Activated CD4-positive, alpha-beta T cell treated with anti-CD3 and anti-CD28 coated beads for 24 hours (primary cell): ENCODE measurements at places on chromosomes 1 and 21.

DNA sequence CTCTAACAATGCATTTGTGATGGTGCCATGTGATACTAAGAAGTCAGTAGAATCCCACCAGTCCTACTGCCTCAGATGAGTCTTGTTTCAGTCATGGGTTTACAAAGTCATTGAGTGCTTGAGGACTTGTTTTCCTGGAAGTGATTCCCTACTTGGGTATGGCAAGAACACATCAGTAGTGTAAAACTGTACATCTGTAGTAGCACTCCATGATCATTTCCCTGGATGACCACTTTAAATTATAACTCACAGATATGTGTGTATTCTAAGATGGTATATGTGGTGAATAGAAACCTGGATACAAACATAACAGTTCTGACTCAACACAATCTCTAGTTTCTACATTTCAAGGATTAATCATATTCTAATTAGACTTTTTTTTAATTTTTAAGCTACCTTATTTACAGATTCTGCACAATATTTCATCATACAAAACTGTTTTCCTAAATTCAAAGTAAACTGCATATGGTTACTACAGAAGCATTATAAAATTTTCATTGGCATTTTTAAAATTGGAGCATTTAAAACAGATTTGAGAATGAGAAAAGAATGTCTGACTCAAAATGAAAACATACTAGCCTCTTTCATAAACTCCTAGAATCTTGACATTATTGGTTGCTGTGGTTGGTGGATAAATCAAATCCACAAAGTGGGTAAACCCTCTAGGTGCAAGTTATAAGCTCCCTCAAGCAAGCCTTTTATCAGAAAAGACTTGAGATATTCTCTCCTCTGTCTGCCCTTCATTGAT lies 6.8 kb upstream of the PSMG1 start:
- DNase-seq = no peak

DNA sequence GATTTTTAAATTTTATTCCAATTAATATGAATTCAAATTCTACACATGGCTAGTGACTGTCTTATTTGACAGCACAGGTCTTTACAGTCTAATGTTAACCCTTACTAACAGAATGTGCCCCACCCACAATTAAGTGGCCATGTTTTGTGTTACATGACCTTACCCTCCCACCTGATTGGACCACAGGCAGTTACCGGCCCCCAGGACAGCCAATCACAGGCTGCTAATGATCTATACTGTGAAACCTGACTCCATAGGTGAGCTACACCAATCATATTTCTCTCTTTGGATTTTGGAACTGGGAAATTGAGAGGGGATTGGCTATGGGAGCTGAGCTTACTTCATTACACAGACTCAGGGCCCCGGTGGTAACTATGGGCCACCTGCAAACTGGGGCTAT lies 27.5 kb downstream of the ZP4 start:
- DNase-seq = no peak

DNA sequence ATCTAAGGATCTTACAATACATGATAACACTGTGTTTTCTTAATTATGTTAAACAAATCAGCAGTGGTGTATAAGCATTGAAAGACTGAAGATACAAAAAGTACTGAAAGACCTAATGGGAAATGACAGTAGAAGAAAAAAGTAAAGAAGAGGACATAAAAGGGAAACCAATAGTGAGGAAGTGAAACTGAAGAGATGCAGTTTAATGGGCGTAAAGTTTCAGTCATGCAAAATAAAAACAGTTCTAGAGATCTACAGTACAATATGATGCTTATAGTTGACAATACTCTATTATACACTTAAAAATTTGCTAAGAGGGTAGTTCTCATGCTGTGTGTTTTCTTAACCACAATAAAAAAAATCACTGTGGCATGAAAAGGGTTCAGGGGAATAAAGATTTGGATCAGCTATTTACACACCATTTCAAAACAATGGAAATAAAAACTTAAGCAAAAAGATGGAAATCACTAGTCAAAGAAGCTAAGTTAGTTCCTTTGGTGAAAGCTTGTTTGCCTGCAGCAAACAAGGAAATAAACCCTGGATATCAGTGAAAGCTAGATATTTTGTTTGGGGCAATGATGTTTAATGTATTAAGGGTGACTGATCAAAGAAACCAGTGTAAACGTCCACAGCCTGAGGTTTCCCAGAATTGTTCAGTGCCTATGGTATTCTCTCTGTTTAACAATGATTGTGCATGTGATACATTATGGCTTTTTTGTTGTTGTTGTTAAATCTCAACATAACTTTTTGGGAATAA lies 1160.8 kb upstream of the ADGRL2 start:
- no peak for DNase-seq

GRCh38 chr1:41192456-41193178 lies 49.5 kb downstream of the SCMH1 start:
- DNase-seq = no peak

DNA sequence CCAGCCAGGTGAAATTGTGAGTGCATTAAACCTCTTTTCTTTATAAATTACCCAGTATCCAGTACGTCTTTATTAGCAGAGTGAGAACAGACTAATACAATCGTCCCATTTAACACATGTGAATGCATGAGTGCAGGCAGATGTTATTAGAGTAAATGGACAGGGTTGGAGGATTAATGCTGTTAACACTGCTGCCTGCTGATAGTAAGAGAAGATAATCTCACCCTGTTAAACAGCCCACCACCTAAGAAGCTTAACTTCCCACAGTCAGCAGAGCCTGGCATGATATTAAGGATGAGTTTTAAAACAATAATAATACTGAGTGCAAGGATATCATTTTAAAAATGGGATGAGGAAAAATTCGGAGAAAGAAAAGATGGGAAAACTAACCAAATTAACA lies 181.4 kb upstream of the LHX8 start:
- DNase-seq = no peak

DNA sequence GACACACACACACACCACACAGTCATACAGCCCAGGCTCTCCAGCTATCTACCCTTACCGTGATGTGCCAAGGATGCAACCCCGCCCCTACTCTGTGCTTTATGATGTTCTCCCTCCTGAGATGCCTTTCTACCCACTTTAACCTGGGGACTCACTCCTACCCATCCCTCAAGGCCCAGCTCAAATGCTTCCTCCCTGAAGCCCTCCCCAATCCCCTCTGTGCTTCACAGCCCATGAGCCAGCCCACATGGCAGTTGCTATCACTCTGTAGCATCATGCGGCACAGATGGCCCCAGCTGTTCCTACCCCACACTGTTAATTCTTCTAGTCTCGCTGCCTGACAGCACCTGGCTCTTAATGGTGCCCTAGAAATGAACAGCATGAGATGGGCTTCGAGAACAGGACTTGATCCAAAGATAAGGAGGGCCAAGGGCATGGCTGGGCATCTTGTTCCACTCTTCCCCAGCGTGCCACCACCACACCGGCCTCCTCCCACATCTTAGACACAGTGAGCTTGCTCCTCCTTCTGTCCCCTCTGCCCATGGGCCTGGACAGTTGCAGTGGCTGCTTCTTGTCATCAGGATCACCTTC lies 109.8 kb downstream of the GLIS1 start:
- no peak for DNase-seq

- DNase-seq = no peak
These were observed 15.1 kb downstream of the TRIM11 start for GRCh38 chr1:228391411-228392020.

- DNase-seq = no peak
These were observed 438 bp downstream of the MRPS6 start for GRCh38 chr21:34073749-34074282.

DNA sequence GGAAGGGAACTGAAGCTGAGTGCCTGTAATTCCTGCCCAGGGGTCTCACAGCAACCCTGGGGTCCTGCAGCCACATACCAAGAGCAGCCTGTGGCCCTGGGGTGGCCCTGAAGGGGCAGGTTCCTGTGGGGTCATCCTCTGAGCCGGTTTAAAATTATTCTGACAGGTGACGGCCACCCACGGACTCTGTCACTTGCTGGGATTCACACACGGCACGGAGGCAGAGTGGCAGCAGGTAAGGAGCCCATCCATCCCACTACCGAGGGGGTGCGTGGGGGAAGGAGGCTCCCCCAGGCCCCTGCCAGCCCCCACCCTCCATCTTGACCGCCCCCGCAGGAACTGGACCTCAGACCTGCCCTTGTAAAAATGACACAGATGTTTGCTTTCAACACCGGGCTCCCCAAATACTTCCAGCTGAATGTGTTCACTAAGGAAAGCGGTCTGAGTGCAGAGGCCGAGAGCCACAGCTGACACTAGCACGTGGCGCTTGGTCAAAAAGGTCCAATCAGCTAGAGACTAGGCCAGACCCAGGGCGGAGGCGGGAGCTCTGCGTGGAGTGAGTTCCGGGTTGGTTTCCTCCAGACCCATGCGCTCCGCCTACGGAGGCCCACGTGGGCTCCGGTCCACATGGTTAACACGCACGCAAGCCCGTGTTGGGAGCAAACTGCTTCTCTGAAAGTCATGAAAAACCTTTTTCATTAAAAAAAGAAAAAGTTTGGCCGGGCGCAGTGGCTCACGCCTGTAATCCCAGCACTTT lies 10.0 kb downstream of the YBEY start:
- DNase-seq = peak; percentile 34

GRCh38 chr21:36321325-36322082 lies 1.5 kb downstream of the MORC3 start:
- DNase-seq = no peak

GRCh38 chr1:184258525-184258924 lies 128.3 kb upstream of the C1orf21 start:
- DNase-seq = no peak

GRCh38 chr1:16727190-16728111 lies 12.9 kb upstream of the RNU1-4 start:
- DNase-seq = peak; percentile 43
